Activated CD4-positive, alpha-beta T cell treated with anti-CD3 and anti-CD28 coated beads, Interleukin-2, amount 50 U/mL, for 24 hours (primary cell): ENCODE measurements at places on chromosomes 7 and 10.

DNA sequence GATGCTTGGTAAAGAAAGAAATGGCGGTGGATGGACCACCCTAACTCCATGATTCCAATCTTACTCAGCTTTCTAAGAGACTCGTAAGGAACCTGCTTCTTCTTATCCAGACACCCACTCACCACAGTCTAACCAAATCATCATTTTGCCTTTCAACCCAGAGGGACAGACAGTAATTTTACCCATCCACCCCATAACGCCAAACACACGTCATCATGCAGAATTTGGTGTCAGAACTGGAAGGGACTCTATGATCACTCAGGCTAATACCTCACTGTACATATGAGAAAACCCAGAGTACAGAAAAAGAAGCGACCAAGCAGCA lies 388 bp downstream of the ECD start:
- DNase-seq = peak; percentile 7

GRCh38 chr7:135745703-135746312 lies 2.8 kb downstream of the FAM180A start:
- DNase-seq = no peak

DNA sequence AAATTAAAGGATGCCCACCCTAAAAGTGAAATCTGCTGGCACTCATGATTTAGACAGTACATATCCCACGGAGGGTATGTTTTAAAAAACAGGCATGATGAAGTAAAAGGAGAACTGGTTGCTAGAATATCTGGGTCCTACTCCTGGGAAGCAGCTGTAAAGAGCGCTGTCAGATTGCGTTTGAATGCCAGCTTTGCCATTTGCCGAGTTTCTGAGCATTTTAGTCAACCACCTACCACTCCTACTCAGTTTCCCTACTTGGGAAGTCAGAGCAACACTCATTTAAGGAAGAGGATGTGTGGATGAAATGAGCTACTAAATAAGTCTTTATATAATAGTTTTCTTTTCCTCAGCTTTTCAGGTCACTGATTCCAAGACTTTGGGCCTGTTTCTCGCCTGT lies 1.1 kb upstream of the UMAD1 start:
- no peak for DNase-seq

GRCh38 chr7:22751341-22751740 lies 24.3 kb downstream of the IL6 start:
- no peak for DNase-seq

- no peak for DNase-seq
These were observed 14.5 kb downstream of the GUSB start for GRCh38 chr7:65967361-65968155.

- no peak for DNase-seq
These were observed 119.1 kb upstream of the FAM3C start for GRCh38 chr7:121515229-121515628.

GRCh38 chr10:77431209-77431611 lies 206.4 kb downstream of the KCNMA1 start:
- no peak for DNase-seq

DNA sequence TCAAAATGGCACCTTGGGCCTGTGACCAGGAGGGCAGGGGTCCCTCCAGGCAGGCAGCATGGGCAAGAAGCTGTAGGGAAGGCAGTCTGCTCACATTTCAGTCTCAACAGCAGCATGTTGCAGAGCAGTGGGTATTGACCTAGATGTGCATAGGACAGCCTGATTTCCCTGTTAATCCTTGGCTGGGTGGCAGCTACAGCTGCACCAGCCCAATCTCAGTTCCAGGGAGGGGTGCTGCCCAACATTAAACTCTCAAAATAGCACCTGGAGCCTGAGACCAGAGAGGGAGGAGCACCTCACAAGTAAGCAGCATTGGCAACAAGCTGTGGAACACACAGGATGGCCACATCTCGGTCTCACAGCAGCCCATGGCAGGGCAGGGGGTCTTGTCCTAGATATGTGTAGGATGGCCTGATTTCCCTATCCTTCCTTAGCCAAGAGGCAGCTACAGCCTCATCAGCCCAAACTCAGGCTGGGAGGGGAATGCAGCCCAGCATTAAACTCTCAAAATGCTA lies 10.3 kb downstream of the TMEM140 start:
- no peak for DNase-seq

GRCh38 chr7:92781117-92781720 lies 55.2 kb downstream of the CDK6 start:
- DNase-seq = no peak

GRCh38 chr7:49772916-49773217 lies 571 bp upstream of the VWC2 start:
- no peak for DNase-seq

DNA sequence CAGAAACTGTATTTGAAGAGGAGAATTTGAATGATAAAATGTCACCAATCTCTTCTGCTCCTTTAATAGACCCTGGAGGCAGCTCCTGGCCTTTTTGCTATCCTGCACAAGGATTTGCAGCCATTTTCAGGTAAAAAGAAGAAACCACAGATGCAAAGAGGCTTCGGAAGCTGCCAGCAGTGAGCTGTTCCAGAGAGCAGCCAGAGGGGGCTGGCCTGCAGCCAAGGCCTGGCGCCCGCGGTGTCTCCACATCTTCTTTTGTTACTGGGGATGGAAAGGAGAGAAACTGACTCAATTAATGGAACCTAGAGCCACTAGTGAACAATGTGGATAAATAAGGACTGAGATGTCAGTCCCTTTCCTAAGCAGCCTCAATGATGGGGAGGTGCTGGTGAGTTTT lies 23.9 kb upstream of the GPR26 start:
- DNase-seq = no peak
